Sigmoid colon (tissue), 7 donors: ENCODE measurements at places on chromosomes 12 and 14.

GRCh38 chr14:32197919-32198318 lies 3.9 kb upstream of the RNU6-7 start:
- no peak for DNase-seq

DNA sequence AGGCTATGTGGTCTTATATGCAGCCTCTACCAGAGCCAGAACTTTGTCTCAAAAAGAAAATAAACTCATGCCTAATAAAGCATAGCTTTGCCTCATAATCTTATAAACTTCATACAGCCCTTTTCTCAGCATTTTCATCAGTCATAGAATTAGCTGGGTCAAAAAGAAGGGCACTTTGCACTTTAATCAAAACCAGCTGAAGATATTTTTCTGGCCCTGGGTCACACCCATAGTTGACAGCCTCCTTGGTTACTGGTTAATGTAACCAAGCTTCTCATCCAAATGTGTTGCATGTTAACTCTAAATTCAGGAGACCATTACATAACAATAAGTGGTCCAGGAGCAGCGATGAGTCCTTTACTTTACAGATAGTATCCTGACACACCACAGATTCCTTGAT lies 558.2 kb downstream of the FLRT2 start:
- no peak for DNase-seq

DNA sequence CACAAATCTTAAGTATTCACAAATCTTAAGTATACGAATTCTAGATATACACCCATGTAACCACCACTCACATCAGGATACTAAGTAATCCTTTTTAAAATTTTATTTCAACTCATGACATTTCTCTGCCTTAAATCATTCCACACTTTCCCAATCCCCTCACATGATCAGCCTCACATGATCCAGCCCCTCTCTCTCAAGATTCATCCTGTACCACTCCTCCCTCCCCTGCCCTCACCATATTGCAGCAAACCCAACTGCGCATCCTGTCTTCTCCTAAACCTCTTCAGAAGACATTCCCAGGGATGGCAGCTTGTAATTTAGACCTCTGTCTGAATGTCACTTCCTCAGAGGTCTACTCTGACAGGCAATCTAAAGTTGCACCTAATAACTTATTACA lies 1.7 kb upstream of the EIF4B start:
- no peak for DNase-seq

GRCh38 chr14:54672181-54672580 lies 105.3 kb downstream of the SAMD4A start:
- no peak for DNase-seq

GRCh38 chr12:24042651-24043050 lies 93.2 kb upstream of the SOX5 start:
- DNase-seq, result no peak

GRCh38 chr14:103881268-103882201 lies 34.2 kb upstream of the PPP1R13B start:
- no peak for DNase-seq

- DNase-seq, result peak; percentile 60
These were observed 43.2 kb downstream of the CYP46A1 start for GRCh38 chr14:99727096-99727870.
